ENCODE measurements at places on chromosomes 7 and 10. TPM values are rescaled to one million over a fixed set of nuclear protein-coding genes. Genes with fewer than 3 reads are reported as not detected.

The FOXP2 gene
- not detected for total RNA-seq

The CNOT4 gene
- 24.6 TPM for total RNA-seq

DNA sequence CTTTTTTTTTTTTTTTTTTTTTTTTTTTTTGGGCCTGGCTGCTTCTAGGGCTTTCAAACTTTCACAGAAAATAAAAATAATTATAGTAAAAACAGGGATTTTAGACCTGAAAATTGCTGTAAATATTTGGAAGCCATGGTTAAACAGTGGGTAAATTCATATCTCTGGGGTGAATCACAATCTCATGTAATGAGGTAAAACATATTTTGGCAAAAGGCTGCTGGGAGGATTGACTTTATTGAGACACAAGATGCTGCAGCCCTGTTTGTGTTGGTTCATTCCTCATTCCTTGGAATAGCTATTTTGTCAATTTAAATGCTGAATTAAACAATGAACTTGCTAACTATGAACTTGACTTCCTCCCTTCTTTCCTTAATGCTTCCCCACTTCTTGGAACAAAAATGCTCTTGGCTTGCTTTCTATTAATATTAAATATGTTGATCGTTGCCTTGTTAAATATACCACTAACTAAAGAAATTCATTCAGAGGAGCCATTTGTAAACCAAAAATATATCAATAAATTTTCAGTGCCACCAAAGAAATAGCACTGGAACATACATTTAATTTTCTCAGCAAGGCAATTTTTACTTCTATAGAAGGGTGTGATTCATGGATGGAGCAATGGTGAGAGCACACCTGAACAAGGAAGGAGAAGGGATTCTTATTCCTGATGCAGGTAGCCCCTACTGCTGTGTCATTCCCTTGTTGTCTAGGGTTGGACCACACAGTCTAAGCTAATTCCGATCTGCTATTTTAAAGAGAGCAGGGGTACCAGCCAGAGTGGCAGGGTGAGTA lies 24.6 kb downstream of the AGK start:
- no peaks in the 10 kb centered on the region for H3K27me3 ChIP-seq
- DNase-seq, result no peak
- no peaks in the 10 kb centered on the region for H3K4me1 ChIP-seq

The C10orf95 gene
- total RNA-seq, result 0.42 TPM

DNA sequence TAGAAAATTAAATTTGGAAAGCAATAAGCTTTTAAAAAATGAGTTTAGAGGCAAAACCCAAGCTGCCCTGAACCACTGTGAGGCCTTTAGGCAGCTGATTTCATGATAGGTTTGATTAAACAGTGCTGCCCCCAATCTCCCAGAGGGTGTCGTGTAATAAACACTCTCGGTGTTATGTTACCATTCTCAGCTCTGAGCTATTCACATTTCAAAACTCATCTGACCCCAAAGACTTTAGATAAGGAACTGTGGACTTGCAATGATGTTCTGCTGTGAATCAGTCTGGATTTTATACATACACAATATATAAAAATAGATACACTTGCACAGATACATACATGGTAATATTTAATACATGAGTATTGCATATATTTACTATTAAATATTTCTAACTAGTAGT lies 120.4 kb downstream of the MALRD1 start:
- H3K4me1 ChIP-seq, result peaks cover 4% of the 10 kb centered on the region
- H3K27me3 ChIP-seq, result no peaks in the 10 kb centered on the region
- no peaks in the 10 kb centered on the region for H3K36me3 ChIP-seq
- no peak overlapping the region for H3K4me3 ChIP-seq
- no peak overlapping the region for H3K27ac ChIP-seq

The DENND2A gene
- 0.87 TPM for total RNA-seq

The ZNF488 gene
- 0.09 TPM for total RNA-seq

The RET gene
- 70.1 TPM for total RNA-seq

- no peaks in the 10 kb centered on the region for H3K36me3 ChIP-seq
- DNase-seq, result no peak
- peaks cover 14% of the 10 kb centered on the region for H3K4me1 ChIP-seq
- H3K4me3 ChIP-seq, result no peak overlapping the region
Measured at GRCh38 chr10:128571071-128571470, 444.8 kb upstream of the MKI67 start.

DNA sequence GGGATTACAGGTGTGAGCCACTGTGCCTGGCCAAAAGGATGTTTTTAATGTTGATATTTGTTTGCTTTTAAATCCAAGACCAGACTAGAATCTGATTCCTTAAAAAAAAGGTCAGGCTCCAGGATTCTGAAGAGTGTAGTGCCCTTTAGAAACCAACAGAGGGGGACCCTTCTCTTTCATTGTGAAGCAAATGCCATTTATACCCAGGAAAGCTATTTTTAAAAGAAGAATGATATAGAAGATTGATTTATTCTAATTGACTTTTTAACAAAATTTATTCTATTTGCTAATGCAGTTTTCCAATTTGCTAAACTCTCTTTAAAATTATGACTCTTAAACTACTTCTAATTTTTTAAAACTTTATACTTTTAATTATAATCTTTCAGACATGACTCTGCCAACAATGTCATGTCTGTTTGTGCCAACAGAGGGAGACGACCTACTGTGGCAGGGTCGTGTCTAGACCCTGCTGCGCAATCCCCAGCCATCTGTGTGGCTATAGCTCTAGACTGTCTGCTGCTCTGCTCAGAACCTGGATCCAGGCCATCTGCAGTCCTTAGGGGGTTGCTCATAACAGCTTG lies 201.0 kb upstream of the IMMP2L start:
- H3K4me1 ChIP-seq, result no peaks in the 10 kb centered on the region
- H3K4me3 ChIP-seq, result no peak overlapping the region
- DNase-seq, result peak; percentile 74

The ADAM12 gene
- 0.11 TPM for total RNA-seq

- no peaks in the 10 kb centered on the region for H3K4me1 ChIP-seq
- no peaks in the 10 kb centered on the region for H3K27me3 ChIP-seq
- H3K4me3 ChIP-seq, result no peak overlapping the region
- H3K36me3 ChIP-seq, result no peaks in the 10 kb centered on the region
- H3K27ac ChIP-seq, result no peak overlapping the region
Measured at GRCh38 chr10:62900829-62901571, 84.8 kb upstream of the EGR2 start.

GRCh38 chr10:129727495-129727894 lies 236.6 kb downstream of the EBF3 start:
- no peak for DNase-seq
- no peak overlapping the region for H3K27ac ChIP-seq
- H3K4me1 ChIP-seq, result no peaks in the 10 kb centered on the region
- H3K27me3 ChIP-seq, result no peaks in the 10 kb centered on the region

GRCh38 chr7:24797270-24797669 lies 40.0 kb upstream of the GSDME start:
- no peak for DNase-seq
- H3K4me1 ChIP-seq, result peaks cover 8% of the 10 kb centered on the region
- no peak overlapping the region for H3K4me3 ChIP-seq
- H3K27ac ChIP-seq, result no peak overlapping the region

DNA sequence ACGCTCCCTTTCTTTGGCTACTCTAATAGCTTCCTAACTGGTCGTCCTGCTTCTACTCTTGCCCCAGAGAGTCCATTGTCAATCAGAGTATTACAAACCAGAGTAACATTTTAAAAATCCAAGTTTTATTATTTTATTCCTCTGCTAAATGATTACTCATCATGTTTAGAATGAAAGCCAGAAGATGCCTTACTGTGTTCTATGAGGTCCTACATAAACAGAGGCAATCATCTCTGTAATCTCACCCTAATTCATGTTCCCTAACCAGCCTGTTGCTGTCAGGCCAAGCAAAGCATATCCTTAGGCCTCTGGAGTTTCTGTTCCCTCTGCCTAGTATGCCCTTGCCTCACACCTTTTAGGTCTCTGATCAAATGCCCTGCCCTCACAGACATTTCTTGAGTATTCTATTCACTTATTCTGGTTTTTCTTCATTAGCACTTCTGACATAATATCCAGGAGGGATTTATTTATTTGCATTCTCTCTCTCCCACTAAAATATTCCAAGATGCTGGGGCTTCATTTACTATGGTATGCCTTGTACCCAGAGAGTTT lies 497.5 kb downstream of the PHTF2 start:
- H3K27ac ChIP-seq, result no peak overlapping the region
- no peaks in the 10 kb centered on the region for H3K4me1 ChIP-seq
- peaks cover under 1% of the 10 kb centered on the region for H3K27me3 ChIP-seq
- no peak for DNase-seq

The ARL3 gene
- 17.2 TPM for total RNA-seq
